ENCODE measurements at places on chromosomes 7 and 10.

DNA sequence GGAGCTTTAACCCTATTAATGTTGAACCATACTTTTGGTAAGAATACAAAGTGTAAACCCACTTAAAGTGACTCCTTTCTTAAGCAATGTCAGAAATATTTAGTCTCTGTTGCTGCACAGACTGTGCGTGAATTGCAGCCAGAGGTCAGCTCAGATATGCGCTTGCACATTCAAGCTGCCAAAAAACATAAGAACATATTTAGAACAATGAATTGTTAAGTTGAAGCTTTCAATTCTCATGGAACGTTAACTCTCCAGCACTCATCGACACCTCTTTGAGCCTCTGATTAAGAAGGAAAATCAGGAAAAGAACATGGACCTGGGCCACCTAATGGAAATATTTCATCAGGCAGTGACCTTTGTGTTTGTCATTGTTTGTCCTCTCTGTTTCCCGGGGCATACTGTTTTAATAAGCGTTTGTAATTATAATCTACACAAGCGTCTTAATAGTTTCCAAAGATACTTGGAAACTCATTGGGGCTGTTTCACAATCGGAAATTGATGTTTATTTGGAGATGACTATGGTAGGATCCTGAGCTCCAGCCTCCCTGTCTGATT, 193.0 kb upstream of the CELF2 start:
- no peaks in the 10 kb centered on the region for H3K36me3 ChIP-seq
- DNase-seq: peak; percentile 21
- H3K4me3 ChIP-seq: no peak overlapping the region
- peak overlapping the region; percentile 66 for H3K27ac ChIP-seq
- no peaks in the 10 kb centered on the region for H3K27me3 ChIP-seq
- no peaks in the 10 kb centered on the region for H3K4me1 ChIP-seq

GRCh38 chr7:44094365-44094764, 9.8 kb upstream of the AEBP1 start:
- DNase-seq: no peak
- no peaks in the 10 kb centered on the region for H3K4me1 ChIP-seq
- H3K36me3 ChIP-seq: no peaks in the 10 kb centered on the region
- no peak overlapping the region for H3K4me3 ChIP-seq
- peak overlapping the region; percentile 54 for H3K27ac ChIP-seq
- no peaks in the 10 kb centered on the region for H3K27me3 ChIP-seq

GRCh38 chr10:103618575-103619423, 125.3 kb downstream of the NEURL1 start:
- H3K27ac ChIP-seq: peak overlapping the region; percentile 42
- no peaks in the 10 kb centered on the region for H3K36me3 ChIP-seq
- no peak for DNase-seq
- H3K27me3 ChIP-seq: no peaks in the 10 kb centered on the region

DNA sequence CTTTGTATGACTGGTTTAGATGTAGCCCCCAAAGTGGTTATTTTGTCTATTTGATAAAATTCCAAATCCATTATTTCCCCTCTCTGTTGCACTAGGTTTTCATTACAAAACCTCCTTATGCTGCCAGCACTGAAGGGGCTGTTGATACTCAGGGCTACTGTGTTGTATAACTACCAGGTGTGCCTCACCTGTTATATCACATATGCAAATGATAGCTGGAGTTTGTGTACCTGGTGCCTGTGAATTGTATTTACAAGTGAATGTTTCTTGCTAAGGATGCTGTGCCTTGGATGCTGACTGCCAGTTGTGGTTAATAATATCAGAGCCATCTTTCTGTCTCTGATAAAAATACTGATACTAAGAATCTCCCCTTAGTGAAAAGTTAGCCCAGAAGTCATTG, 84.8 kb upstream of the CCDC6 start:
- DNase-seq: no peak
- H3K4me3 ChIP-seq: no peak overlapping the region
- no peaks in the 10 kb centered on the region for H3K36me3 ChIP-seq
- H3K4me1 ChIP-seq: peaks cover 4% of the 10 kb centered on the region
- H3K27ac ChIP-seq: peak overlapping the region; percentile 90

DNA sequence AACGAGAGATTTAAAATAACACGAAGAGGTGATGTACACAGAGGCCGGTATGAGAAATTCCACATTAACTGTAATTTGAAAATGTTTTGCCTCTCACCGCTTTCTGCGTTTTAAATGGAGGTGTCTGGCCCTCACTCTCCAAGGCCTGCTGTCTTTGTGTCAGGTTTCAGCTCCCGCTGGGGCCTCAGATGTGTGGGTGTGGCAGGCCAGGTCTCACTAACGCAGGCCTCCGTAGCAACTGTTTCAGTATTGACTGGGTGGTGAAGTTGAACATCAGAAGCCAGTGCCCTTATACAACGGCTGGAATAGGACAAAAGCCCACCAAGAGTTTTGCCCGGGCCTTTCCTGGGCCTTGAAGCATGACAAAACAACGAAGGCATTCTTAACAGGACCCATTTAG, 303.1 kb downstream of the ADARB2 start:
- no peaks in the 10 kb centered on the region for H3K36me3 ChIP-seq
- DNase-seq: no peak
- H3K27ac ChIP-seq: no peak overlapping the region
- no peak overlapping the region for H3K4me3 ChIP-seq

- no peak overlapping the region for H3K4me3 ChIP-seq
- no peak for DNase-seq
- no peaks in the 10 kb centered on the region for H3K4me1 ChIP-seq
- H3K27ac ChIP-seq: peak overlapping the region; percentile 71
- H3K27me3 ChIP-seq: no peaks in the 10 kb centered on the region
Observed at GRCh38 chr7:106626376-106627164, 34.4 kb downstream of the CCDC71L start.

GRCh38 chr7:69696054-69696591, 97.8 kb downstream of the AUTS2 start:
- no peak for DNase-seq
- H3K4me1 ChIP-seq: no peaks in the 10 kb centered on the region
- no peaks in the 10 kb centered on the region for H3K27me3 ChIP-seq
- H3K4me3 ChIP-seq: no peak overlapping the region
- no peak overlapping the region for H3K27ac ChIP-seq

GRCh38 chr7:98222533-98223195, 11.4 kb downstream of the BHLHA15 start:
- H3K4me1 ChIP-seq: no peaks in the 10 kb centered on the region
- H3K36me3 ChIP-seq: no peaks in the 10 kb centered on the region
- H3K27me3 ChIP-seq: no peaks in the 10 kb centered on the region
- no peak for DNase-seq

GRCh38 chr10:116723428-116724281, 18.7 kb downstream of the HSPA12A start:
- no peak overlapping the region for H3K27ac ChIP-seq
- no peaks in the 10 kb centered on the region for H3K4me1 ChIP-seq
- no peaks in the 10 kb centered on the region for H3K27me3 ChIP-seq
- DNase-seq: no peak
- no peaks in the 10 kb centered on the region for H3K36me3 ChIP-seq

- no peak overlapping the region for H3K4me3 ChIP-seq
- no peaks in the 10 kb centered on the region for H3K27me3 ChIP-seq
- peak overlapping the region; percentile 96 for H3K27ac ChIP-seq
- no peaks in the 10 kb centered on the region for H3K36me3 ChIP-seq
- no peak for DNase-seq
Observed at GRCh38 chr10:3803295-3803926, 18.4 kb upstream of the KLF6 start.

DNA sequence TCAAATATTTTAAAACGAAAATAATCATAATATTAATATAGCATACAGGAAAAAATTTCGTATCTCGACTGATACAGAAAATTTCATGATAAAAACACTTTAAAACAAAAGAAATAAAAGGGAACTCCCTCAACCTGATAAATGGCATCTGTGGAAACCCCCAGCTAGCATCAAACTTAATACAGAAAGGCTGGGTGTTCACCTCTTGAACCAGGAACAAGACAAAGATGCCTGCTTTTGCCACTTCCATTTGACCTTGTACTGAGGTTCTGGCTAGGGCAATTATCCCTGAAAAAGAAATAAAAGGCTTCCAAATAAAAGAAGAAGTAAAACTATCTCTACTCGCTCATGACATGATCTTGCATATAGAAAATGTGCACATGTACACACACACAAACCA, 2.5 kb upstream of the ALOX5 start:
- H3K27me3 ChIP-seq: no peaks in the 10 kb centered on the region
- no peaks in the 10 kb centered on the region for H3K36me3 ChIP-seq
- no peaks in the 10 kb centered on the region for H3K4me1 ChIP-seq
- DNase-seq: no peak
- no peak overlapping the region for H3K27ac ChIP-seq

DNA sequence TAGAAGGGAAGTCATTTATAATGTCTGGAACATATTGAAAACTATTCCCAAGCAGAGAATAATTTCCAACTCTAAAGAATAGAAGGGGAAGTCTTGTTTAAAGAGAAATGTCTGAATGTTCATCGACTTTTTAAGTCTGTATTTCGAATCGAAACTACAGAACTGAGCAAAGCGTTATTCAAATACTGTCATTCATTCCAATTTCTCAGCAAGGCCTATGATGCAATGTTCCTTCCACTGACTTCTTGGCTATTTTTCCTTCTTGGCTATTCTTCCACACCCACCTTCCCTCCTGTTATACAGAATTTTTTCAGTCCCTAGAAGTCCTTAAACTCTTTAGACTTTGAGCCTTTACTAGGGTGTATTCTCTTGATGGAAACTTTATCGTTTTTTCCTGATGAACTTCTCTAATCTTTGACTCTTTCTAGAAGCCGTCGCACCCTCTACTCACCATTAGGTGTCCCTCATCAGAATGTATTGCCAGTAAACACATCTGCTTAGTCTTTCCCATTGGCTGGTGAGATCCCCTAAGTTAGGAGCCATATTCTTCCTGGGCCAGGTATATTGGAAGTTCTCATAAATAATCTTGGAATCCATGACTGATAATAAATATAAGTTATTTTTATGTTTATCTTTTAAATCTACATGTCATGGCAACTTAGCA, 235.7 kb upstream of the CCDC6 start:
- H3K36me3 ChIP-seq: no peaks in the 10 kb centered on the region
- H3K4me1 ChIP-seq: no peaks in the 10 kb centered on the region
- no peak overlapping the region for H3K27ac ChIP-seq
- no peak for DNase-seq

GRCh38 chr7:83769407-83769806, 120.5 kb upstream of the SEMA3E start:
- no peaks in the 10 kb centered on the region for H3K36me3 ChIP-seq
- no peak overlapping the region for H3K4me3 ChIP-seq
- no peak overlapping the region for H3K27ac ChIP-seq
- no peak for DNase-seq
- H3K4me1 ChIP-seq: no peaks in the 10 kb centered on the region

DNA sequence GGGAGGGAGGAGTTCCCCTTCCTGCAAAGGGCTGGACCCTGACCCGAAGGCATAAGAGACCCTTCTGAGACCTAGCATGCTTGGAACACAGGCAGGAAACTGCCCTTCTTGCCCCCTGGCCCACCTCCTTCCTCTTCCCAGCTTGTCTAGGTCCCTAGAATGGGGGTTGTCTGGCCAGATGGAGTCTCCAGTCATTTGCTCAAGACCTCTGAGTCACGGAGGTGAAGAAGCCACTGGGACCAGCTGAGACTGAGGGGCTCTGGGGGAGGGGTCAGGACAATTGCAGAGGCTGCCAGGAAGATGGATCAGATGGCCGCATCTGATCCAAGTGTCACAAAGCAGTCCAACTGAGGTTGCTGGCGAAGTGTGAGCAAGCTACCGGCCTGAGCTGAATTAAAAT, 46.2 kb downstream of the COL13A1 start:
- DNase-seq: no peak
- H3K36me3 ChIP-seq: no peaks in the 10 kb centered on the region
- H3K4me1 ChIP-seq: no peaks in the 10 kb centered on the region
- no peak overlapping the region for H3K27ac ChIP-seq

- no peak overlapping the region for H3K27ac ChIP-seq
- no peak overlapping the region for H3K4me3 ChIP-seq
- H3K36me3 ChIP-seq: no peaks in the 10 kb centered on the region
Observed at GRCh38 chr10:63003816-63004453, 129.2 kb upstream of the NRBF2 start.

DNA sequence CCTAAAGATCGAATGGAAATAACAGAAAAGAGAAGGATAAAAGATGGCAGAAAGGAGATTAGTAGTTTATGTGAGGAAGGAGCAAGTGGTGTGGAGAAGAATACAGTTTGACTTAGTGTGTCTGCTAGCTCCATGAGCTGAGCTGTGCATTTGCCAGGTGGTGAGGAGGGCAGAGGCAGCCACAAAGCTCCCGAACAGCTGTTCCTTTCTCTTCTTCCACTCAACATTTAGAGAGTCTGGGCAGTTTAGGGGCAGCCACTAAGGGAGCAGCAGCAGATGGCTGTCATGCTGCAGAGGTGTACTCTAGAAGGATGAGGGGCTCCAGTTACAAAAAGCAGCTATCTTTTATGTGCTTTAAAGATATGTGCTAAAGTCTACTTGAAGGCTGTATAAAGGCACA, 674.4 kb downstream of the GRM8 start:
- no peak overlapping the region for H3K4me3 ChIP-seq
- DNase-seq: no peak
- H3K4me1 ChIP-seq: no peaks in the 10 kb centered on the region
- no peak overlapping the region for H3K27ac ChIP-seq

DNA sequence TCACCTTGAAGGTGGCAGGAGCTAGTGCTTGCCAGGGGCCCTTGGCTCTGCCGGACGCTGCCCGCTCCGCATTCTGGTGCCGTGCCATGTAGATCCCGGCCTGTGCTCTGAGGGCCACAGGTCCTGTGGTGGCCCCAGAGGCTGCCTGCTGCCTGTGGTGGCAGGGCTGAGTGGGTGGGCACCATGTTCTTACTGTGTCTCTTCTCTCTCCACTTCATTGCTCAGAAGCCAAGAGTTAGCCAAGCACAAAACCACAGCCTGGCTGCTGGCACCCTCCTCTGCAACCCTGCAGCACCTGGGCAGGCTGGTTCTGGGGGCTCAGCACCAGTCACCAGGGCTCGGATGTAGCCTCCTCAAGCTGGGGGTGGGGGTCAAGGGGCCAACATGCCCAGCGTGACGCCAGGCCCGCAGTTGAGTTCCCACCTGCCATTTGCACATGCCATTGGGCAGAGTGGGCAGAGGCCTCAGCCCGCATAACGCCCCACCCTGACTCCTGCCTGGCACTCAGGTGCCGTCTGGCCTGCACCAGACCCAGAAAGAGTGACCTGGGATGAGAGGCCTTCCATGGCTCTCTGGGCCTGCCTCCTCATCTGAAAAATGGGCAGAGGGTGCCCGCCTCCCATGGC, 16.3 kb downstream of the ZMIZ1 start:
- H3K4me1 ChIP-seq: peaks cover 87% of the 10 kb centered on the region
- no peak overlapping the region for H3K4me3 ChIP-seq
- DNase-seq: no peak
- peak overlapping the region; percentile 88 for H3K27ac ChIP-seq
- H3K36me3 ChIP-seq: no peaks in the 10 kb centered on the region

DNA sequence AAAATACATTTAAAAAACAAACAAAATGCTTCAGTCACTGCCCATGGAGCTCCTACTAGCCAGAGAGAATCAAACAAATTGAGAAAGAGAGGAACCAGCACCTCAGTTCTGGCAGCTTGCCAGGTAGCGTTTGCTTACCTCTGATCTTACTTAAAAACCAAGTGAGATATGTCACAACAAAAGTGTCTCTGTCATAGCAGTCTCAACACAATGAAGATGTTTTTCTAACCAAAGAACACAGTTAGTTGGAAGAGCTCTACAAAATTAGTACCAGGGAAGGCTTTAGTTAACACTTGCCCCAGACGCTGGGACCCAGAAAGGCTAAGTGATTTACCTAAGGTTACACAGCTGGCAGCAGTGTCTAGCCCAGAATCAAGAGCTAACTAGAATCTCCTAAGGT, 3.4 kb downstream of the DOCK4 start:
- H3K27me3 ChIP-seq: no peaks in the 10 kb centered on the region
- DNase-seq: no peak
- no peaks in the 10 kb centered on the region for H3K4me1 ChIP-seq
- H3K27ac ChIP-seq: no peak overlapping the region
- no peaks in the 10 kb centered on the region for H3K36me3 ChIP-seq
- no peak overlapping the region for H3K4me3 ChIP-seq

Data from breast epithelium (tissue), 4 donors.